Prostate gland (tissue), 2 donors: ENCODE measurements at places on chromosomes 2 and 18. TPM values are rescaled to one million over a fixed set of nuclear protein-coding genes. Genes with fewer than 3 reads are reported as not detected.

- no peaks in the 10 kb centered on the region for H3K36me3 ChIP-seq
- H3K4me1 ChIP-seq: no peaks in the 10 kb centered on the region
- H3K27me3 ChIP-seq: no peaks in the 10 kb centered on the region
- no peak overlapping the region for H3K27ac ChIP-seq
- no peak for DNase-seq
These were observed 34.0 kb downstream of the EML6 start for GRCh38 chr2:54757500-54757899.

Gene AOX1
- 47.9 TPM for total RNA-seq

Gene CXCR2
- 3.0 TPM for total RNA-seq

DNA sequence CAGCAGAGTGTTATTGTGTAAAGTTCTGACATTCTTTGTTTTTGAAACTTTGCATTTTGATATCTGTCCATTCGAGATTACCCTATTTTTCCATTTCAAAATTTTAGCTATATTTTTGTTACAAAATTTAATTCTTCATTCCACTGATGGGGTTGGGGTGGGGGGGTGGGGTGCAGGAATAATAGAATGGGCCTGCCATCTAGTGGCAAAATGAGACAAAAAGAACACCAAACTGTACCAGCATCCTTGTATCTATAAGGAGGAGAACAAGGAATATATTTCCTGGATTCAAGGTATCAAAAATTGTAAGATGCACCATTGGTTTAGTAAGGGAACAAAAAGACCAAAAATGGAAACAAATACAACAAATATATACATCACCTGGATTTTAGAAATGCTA lies 27.9 kb upstream of the TTR start:
- no peaks in the 10 kb centered on the region for H3K4me1 ChIP-seq
- H3K4me3 ChIP-seq: no peak overlapping the region
- no peaks in the 10 kb centered on the region for H3K27me3 ChIP-seq
- H3K36me3 ChIP-seq: no peaks in the 10 kb centered on the region
- DNase-seq: no peak

Gene VWA3B
- not detected for total RNA-seq

Gene RIT2
- total RNA-seq: not detected
